ENCODE measurements at places on chromosomes 4 and X. TPM values are rescaled to one million over a fixed set of nuclear protein-coding genes. Genes with fewer than 3 reads are reported as not detected.

The IL15 gene
- total RNA-seq: 2.0 TPM

The LARP7 gene
- total RNA-seq: 50.1 TPM

The AMOT gene
- total RNA-seq: 4.6 TPM

The FATE1 gene
- total RNA-seq: not detected

DNA sequence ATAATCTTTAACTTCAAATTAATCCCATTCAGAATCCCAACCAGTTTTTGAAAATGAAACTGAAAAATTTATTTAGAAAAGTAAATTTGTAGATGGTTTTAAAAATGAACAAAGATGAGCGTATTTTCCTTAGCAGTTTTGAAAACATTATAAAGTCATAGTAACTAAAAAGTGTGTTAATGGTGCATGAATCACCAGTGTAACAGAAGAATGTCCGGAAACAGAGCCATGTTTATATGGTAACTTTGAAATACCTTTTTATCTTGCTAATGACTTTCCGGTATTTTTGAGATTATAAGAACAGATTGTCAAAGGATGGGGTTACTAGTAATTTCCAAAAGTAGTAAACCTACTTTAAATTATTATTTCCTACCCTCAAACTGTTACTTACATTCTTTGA, 145.9 kb downstream of the IRS4 start:
- DNase-seq: no peak

DNA sequence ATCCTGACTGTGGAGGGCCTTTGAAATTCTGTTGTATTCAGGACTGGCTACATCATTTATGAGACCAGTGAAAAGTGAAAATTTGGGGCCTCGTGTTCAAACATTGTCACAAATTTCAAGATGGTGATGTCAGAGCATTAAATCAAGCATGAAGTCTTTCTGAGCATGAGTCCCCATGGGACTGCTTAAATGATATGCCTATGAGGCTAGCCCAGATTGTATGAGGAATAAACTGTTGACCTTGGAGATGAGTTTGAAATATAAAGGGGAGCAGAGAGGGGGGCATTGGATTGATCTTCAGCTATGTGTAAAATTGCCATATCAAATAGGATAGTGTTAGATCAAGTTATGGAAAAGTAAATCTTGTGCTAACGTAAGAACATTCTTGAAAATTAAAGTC, 230.0 kb downstream of the SPANXN3 start:
- DNase-seq: no peak

The CLOCK gene
- total RNA-seq: 29.8 TPM
